Heart right ventricle (tissue), 16 donors: ENCODE measurements at places on chromosomes 2 and 18. TPM values are rescaled to one million over a fixed set of nuclear protein-coding genes. Genes with fewer than 3 reads are reported as not detected.
A peak's percentile ranks its signal among the peaks of the same experiment; 100 is the strongest.

The LOXL3 gene
- 1.2 TPM for total RNA-seq

The GPR45 gene
- total RNA-seq, result not detected

The CLEC4F gene
- 0.62 TPM for total RNA-seq

The GATA6 gene
- 89.3 TPM for total RNA-seq

The IL36B gene
- not detected for total RNA-seq

The SP5 gene
- 0.37 TPM for total RNA-seq

The CFAP53 gene
- 0.15 TPM for total RNA-seq

The NCKAP5 gene
- 4.7 TPM for total RNA-seq

DNA sequence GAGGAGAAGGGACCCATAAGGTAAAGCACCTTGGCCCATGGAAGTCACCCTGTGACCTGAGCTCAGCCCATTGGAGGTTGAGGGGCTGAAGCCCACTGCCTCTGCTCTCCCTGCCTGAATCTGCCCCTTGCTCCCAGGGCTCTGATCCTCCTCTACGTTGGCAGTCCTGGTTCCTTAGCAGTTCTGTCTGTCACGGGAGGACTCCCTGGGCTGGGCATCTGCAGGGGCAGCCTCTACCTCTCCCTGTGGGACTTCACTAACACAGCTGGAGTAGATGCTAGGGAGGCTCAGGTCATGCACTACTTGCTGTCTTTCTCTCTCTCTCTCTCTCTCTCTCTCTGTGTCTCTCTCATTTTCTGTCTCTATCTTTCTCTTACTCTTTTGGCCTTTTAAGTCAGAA lies 8.7 kb downstream of the GYPC start:
- peaks cover 92% of the 10 kb centered on the region for H3K4me1 ChIP-seq
- no peaks in the 10 kb centered on the region for H3K27me3 ChIP-seq
- peaks cover 13% of the 10 kb centered on the region for H3K36me3 ChIP-seq

DNA sequence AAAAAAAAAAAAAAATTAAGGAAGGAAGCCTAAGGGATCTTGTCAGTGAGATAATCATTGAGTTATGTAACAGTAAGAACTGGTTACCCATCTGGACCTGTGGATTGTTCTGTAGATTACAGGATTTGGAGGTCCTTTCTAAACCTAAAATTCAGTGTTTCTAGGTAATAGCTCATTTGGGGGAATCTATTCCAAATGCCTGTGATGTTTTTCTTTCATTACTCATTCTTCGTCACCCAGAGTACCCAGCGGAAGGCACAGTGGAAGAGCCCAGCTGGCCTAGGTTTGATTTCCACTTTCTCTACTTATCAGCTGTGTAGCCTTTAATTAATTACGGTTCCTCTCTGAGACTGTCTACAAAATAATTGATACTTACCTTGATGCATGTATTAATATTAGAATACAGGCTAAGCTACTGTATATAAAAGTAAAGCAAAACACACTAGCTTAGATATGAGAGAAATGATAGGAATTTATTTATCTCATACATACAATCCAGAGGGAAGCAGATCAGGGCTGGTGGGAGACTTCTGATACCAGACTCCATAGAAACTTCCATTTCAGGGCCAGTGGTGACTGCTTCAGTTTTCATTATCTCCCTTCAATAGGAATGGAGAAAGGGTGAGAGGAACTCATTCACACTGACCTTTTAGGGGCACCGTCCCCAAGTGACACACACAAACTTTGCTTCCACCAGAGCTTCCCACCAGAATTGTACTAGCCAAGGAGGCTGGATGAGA lies 115.8 kb upstream of the NOSTRIN start:
- no peaks in the 10 kb centered on the region for H3K4me1 ChIP-seq
- no peak overlapping the region for H3K4me3 ChIP-seq
- H3K27me3 ChIP-seq, result no peaks in the 10 kb centered on the region
- no peaks in the 10 kb centered on the region for H3K36me3 ChIP-seq

DNA sequence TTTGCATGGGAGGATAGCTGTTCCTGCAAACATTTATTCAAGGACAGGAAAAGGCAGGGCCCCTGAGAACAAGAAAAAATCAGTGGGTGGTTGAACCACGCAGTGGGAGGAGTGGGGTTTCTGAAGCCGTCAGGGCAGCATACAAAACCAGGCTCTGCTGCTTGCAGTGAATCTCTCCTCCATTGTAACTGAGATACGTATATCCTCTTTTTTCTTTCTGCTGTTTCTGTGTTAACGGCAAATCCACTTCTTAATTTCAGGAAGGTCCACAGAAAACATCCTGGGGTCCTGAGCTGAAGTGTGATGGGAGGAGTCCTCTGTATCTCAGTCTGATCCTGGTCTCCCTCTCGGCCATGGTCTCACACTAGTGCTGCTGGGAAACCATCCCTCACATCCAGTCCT lies 27.2 kb upstream of the KCNF1 start:
- no peak overlapping the region for H3K4me3 ChIP-seq
- H3K27ac ChIP-seq, result no peak overlapping the region
- peaks cover 22% of the 10 kb centered on the region for H3K4me1 ChIP-seq
- DNase-seq, result no peak
- no peaks in the 10 kb centered on the region for H3K27me3 ChIP-seq

GRCh38 chr2:201407265-201407664 lies 44.0 kb downstream of the TRAK2 start:
- H3K4me1 ChIP-seq, result peaks cover 86% of the 10 kb centered on the region
- H3K27me3 ChIP-seq, result no peaks in the 10 kb centered on the region
- peak overlapping the region; percentile 73 for H3K27ac ChIP-seq
- DNase-seq, result no peak
- peaks cover 10% of the 10 kb centered on the region for H3K36me3 ChIP-seq
- H3K4me3 ChIP-seq, result peak overlapping the region; percentile 29

DNA sequence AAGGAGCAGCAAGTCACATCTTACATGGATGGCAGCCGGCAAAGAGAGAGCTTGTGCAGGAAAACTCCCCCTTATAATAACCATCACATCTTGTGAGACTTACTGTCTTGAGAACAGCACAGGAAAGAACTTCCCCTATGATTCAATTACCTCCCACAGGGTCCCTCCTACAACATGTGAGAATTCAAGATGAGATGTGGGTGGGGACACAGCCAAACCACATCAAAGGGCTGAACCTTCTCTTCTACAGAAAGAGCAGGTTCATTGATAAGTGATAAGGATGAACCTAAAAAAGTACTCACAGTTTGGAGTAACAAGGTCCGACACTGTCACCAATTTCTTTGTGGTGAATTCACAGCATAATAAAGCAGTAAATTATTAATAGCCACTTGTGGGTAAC lies 422.2 kb upstream of the FSIP2 start:
- H3K36me3 ChIP-seq, result no peaks in the 10 kb centered on the region
- no peak overlapping the region for H3K27ac ChIP-seq
- no peak for DNase-seq
- H3K4me3 ChIP-seq, result no peak overlapping the region

DNA sequence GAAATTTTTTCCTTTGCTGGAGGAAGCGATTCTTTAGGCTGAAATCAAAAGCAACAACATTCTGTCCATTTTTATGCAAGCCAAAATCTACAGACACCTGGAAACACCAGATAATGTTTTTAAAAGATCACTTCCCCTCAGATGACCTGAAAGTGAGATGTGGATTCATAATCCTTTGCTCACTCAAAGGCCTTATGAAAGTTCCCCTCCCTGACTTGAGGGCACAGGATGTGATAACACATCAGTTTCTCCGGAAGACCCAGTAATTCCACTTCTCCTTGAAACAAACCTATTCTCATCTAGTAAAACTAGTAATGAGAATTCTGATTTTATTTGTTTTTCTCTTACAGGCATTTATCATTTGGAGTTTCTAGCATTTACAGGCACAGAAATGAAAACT lies 218.3 kb upstream of the RND3 start:
- no peaks in the 10 kb centered on the region for H3K27me3 ChIP-seq
- no peak overlapping the region for H3K4me3 ChIP-seq
- H3K27ac ChIP-seq, result no peak overlapping the region
- no peak for DNase-seq
- H3K36me3 ChIP-seq, result no peaks in the 10 kb centered on the region

- DNase-seq, result no peak
- no peaks in the 10 kb centered on the region for H3K27me3 ChIP-seq
- no peak overlapping the region for H3K27ac ChIP-seq
- peaks cover 38% of the 10 kb centered on the region for H3K4me1 ChIP-seq
Observed at GRCh38 chr2:127566576-127566975, 31.1 kb downstream of the MYO7B start.

GRCh38 chr2:161243312-161243711 lies 64.9 kb upstream of the PSMD14 start:
- peaks cover 15% of the 10 kb centered on the region for H3K27me3 ChIP-seq
- H3K4me1 ChIP-seq, result peaks cover 3% of the 10 kb centered on the region
- no peak overlapping the region for H3K4me3 ChIP-seq
- no peaks in the 10 kb centered on the region for H3K36me3 ChIP-seq

GRCh38 chr2:13067508-13067907 lies 350.8 kb downstream of the TRIB2 start:
- no peak overlapping the region for H3K27ac ChIP-seq
- no peak overlapping the region for H3K4me3 ChIP-seq
- no peaks in the 10 kb centered on the region for H3K4me1 ChIP-seq
- no peak for DNase-seq
- H3K27me3 ChIP-seq, result no peaks in the 10 kb centered on the region
- no peaks in the 10 kb centered on the region for H3K36me3 ChIP-seq

- DNase-seq, result no peak
- no peak overlapping the region for H3K4me3 ChIP-seq
- no peaks in the 10 kb centered on the region for H3K27me3 ChIP-seq
- no peak overlapping the region for H3K27ac ChIP-seq
- H3K4me1 ChIP-seq, result no peaks in the 10 kb centered on the region
Observed at GRCh38 chr2:39730276-39730675, 48.8 kb downstream of the THUMPD2 start.

DNA sequence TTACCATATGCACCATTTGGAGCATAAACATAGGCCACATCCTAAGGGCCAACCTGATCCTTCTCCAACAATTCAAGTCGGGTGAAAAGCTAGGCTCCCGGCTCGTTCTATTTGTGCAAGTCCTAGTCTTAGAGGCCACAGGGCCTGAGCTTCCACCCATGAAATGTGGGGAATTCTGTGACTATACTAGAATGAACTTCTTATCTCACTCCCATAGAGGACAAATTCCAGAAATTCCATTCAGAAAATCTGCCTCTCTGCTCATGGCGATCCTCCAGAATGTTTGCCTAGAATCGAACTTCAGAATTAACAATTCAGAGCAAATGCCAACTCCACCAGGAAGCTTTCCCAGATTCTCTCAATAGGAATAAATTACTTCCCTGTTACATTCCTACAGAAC lies 187.9 kb downstream of the BCL11A start:
- no peak overlapping the region for H3K4me3 ChIP-seq
- no peak overlapping the region for H3K27ac ChIP-seq
- no peak for DNase-seq
- H3K27me3 ChIP-seq, result no peaks in the 10 kb centered on the region

GRCh38 chr2:8685697-8686358 lies 4.0 kb downstream of the ID2 start:
- H3K27me3 ChIP-seq, result no peaks in the 10 kb centered on the region
- peak; percentile 81 for DNase-seq
- H3K4me1 ChIP-seq, result peaks cover 6% of the 10 kb centered on the region
- H3K27ac ChIP-seq, result peak overlapping the region; percentile 87
- no peaks in the 10 kb centered on the region for H3K36me3 ChIP-seq

DNA sequence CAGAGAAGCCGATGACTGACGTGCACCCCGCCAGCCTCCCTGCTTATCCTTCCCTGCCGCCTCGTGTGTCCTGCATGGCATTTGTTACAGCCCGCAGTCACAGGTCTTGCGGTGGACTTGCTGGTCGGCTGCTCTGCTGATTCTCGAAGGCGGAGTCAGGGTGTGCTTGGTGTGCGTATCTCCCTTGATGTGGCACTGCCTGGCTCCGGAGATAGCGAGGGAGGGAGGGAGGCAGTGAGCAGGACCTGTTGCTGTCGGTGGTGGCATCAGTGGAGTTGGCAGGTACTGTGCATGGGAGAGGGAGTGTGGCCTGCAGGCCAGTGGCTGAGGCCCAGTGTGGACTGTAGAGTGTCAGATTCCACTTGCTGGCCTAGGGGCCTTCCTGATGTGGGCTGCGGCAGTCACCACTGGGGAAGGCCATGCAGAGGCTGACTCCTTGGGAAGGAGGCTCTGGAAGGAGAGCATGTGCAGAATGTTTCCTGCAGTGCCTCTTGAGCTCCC lies 198.9 kb downstream of the AGAP1 start:
- no peaks in the 10 kb centered on the region for H3K27me3 ChIP-seq
- no peak overlapping the region for H3K27ac ChIP-seq
- no peaks in the 10 kb centered on the region for H3K36me3 ChIP-seq
- no peak for DNase-seq

- no peak overlapping the region for H3K4me3 ChIP-seq
- H3K27ac ChIP-seq, result no peak overlapping the region
- H3K4me1 ChIP-seq, result no peaks in the 10 kb centered on the region
- no peaks in the 10 kb centered on the region for H3K27me3 ChIP-seq
- no peak for DNase-seq
Observed at GRCh38 chr18:60096428-60096827, 196.6 kb downstream of the PMAIP1 start.

DNA sequence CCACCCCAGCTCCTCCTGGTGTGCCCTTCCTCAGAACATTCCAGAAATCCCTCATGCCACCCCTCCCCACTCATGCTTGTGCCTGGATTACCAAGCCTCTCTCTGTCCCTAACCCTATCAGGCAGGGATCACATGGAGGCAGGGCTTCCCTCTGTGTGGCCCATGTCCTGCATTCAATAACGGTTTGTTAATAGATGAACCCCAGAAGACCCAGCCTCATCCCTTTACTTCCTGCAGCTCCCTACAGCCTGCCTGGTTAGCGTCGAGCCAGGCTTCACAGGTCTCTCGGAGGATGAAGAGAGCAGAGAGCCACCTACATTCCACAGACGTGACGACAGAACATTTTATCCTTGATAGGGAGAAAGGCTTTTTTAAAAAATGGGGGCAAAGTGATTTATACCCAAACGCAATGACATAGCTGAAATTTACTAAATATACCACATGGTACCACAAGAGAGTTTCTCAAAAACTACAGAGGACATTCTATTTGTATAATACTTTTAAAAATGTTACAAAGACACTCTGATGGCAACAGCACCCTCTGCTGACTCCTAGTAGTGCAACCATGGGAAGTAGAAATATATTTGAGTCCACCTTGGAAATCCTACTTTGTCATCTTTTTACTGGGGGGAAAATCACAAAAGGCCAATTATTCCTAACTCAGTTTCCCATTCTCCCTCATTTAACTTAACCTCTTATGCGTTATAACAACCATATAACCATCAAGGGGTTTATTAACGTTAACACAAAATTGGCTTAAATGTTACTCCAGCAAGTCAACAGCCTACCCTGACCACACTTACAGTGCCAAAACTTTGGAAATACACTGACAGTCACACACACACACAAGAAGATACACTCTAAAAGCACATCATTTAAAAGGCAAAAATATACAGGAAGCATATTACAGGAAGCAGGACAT lies 30.7 kb downstream of the FBXO15 start:
- H3K27ac ChIP-seq, result no peak overlapping the region
- H3K36me3 ChIP-seq, result no peaks in the 10 kb centered on the region
- no peak overlapping the region for H3K4me3 ChIP-seq
- no peak for DNase-seq
- peaks cover 7% of the 10 kb centered on the region for H3K4me1 ChIP-seq

GRCh38 chr18:7117390-7118355 lies at the start of gene LAMA1:
Gene LAMA1, minus strand, starts transcription at chr18:7117797. Its CDS starts 77 bp downstream, at chr18:7117720.
- peaks cover 70% of the 10 kb centered on the region for H3K27me3 ChIP-seq
- no peaks in the 10 kb centered on the region for H3K36me3 ChIP-seq
- no peak for DNase-seq
- no peaks in the 10 kb centered on the region for H3K4me1 ChIP-seq
- peak within 1 kb of the TSS; percentile 40 for H3K4me3 ChIP-seq
- H3K27ac ChIP-seq, result no peak within 1 kb of the TSS
